RPMI7951 (cell line): ENCODE measurements at places on chromosomes 2 and 18.
A peak's percentile ranks its signal among the peaks of the same experiment; 100 is the strongest.

DNA sequence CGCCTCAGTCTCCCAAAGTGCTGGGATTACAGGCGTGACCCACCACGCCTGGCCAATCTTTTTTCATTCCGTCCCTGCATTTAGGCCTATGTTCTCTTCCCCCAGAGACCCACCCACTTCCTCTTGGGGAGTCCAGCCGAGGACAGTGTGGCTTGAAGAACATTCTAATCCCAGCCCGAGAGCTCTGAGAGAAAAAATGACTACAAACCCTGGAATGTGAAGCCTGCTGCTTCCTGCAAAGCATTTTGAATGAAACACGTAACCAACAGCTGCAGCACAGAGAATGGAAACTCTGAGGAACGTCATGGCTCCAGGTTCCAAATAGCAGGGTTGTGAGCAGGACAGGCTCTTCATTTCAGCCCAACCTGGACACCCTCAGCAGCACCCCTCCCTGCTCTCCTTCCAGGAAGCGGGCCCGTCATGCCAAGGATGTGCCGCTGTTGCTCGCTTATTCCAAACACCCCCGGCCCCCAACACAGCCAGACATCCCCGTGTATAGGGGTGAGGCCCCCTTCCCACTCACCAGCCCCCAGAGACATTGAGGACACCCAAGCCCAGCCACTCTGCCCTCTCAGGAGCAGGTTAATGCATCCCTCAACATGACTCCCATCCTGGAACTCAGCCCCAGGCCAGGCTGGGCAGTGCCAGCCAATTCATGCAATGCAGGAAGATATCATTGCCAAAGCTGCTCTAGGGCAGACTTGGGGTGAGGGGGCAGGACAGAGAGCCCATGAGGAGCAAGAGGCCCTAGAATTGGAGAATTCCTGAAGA, 139.8 kb downstream of the ZFP36L2 start:
- peak; percentile 100 for DNase-seq

- DNase-seq = no peak
Measured at GRCh38 chr2:146850746-146851145, 994.1 kb upstream of the ACVR2A start.

DNA sequence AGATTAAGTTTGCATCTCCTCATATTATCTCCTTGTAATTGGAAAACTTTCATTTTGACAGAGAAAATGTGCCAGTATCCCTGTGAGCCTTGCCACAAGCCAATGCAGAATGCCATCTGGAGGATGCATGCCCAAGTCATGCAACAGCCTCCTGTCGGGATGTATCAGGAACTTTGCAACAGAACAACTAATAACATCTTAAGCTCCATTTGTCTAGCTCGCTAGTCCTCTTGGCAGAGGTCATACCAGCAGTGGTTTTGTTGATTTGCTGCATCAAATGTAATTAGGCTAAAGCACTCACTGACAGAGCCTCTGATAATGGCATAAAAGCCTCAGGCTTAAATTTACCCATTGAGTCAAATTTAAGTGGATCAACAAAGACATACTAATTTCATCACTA, 125.8 kb downstream of the UBE2E3 start:
- peak; percentile 84 for DNase-seq

DNA sequence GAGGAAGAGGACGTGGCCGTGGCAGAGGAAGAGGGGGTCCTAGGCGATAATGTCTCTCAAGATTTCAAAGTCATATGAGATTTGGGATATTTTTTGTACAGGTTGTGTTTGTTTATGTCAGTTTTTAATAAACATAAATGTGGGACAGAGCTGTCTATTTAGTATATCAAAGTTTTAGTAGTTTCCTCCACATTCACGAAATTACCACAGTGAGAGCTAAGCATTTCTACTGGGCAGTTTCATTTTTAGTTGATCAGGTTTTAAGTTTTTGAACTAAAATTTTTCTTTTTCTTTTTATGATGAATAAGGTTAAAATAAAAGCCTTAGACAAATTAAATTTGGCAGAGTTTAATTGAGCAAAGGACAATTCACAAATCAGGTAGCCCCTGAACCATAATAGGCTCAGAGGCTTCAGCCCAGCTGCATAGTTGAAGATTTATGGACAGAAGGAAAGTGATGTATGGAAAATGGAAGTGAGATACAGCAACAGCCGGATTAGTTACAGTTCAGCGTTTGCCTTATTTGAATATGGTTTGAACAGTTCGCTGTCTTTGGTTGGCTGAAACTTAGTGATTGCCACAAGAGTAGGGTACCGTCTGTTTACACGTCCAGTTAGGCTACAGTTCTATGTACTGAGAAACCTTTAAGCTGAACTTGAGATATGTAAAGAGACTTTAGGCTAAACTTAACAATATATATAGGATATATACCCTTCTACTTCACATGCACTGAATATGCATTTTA, 17.1 kb downstream of the SNRPD1 start:
- no peak for DNase-seq

GRCh38 chr2:158116936-158117335, 15.3 kb downstream of the UPP2 start:
- no peak for DNase-seq

DNA sequence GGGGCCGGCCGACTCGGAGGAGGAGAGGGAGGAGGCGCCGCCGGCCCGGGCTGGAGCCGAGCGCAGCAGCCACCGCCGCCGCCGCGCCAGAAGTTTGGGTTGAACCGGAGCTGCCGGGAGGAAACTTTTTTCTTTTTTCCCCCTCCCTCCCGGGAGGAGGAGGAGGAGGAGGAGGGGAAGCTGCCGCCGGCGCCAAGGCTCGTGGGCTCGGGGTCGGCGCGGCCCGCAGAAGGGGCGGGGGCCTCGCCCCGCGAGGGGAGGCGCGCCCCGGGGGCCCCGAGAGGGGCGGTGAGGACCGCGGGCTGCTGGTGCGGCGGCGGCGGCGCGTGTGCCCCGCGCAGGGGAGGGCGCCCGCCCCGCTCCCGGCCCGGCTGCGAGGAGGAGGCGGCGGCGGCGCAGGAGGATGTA, 316 bp downstream of the CRIM1 start:
- no peak for DNase-seq

DNA sequence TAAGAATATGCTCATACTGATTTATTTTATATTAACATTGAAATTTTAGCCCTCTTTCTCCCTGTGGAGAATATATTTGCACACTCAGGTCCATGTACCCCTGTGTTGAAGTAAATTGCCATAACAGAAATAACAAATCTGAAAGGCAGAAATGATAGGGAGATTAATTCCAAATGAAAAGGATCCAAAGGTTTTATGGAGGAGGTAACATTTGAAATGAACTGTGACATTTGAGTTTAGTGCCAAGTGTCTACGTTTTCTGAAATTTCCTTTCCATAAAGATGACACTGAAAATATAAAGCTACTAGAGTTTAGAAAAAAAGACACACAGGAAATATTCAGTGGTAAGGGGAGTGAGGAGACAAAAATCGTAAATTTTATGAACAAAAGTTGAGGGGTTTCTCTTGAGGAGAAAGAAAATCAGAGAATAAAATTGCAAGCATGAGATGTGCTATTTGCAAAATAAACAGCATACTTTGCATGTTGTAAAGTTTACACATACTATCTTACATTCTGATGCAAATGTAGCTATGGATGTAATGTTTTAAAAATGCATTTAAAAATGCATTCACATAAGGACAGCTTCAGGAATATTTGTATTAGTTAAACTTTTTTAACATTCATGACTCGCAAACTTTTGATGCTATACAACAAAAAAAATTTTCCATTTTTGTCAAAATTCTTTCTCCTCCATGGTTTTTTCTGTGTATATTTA, 69.5 kb downstream of the BAZ2B start:
- no peak for DNase-seq

- DNase-seq = no peak
Measured at GRCh38 chr2:45330108-45330507, 281.0 kb downstream of the SRBD1 start.

- no peak for DNase-seq
Measured at GRCh38 chr2:207434899-207435465, 94.8 kb upstream of the CREB1 start.

DNA sequence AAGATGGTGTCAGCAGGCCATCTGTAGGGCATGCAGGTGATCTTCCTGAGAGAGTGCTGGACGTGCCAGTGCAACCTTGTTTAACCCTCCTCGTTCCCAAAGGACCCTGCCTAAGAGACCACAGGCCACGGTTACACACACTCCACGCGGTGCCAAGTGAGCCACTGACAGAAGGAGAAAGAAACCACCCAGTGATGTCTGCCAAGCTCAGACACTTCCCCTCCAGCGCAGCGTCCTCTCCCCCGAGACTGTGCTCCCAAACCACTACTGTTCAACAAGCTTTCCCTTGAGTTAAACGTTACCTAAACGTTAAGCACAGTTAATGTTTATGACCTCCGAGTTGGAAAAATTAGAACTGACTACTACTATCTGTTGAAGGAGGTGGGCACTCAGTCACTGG, 119.1 kb upstream of the NCK2 start:
- DNase-seq = no peak

DNA sequence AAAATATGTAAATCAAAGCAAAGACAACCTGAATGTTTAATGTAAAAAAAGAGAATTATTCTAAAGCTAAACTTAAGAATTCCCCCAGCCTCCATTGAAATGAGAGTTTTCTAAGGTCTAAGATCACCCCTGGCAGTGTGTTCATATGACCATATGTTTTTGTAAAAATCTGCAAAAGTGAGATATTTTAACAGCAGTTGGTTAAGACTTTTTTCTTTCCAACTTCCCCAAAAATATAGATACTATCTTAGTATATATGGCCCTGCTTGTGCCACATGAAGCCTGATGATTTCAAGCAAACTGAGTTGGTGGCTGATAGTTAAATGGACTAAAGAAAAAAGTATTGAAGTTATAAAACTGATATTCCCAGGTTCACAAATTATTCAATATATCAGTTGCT, 35.4 kb downstream of the ZNF804A start:
- DNase-seq = no peak

DNA sequence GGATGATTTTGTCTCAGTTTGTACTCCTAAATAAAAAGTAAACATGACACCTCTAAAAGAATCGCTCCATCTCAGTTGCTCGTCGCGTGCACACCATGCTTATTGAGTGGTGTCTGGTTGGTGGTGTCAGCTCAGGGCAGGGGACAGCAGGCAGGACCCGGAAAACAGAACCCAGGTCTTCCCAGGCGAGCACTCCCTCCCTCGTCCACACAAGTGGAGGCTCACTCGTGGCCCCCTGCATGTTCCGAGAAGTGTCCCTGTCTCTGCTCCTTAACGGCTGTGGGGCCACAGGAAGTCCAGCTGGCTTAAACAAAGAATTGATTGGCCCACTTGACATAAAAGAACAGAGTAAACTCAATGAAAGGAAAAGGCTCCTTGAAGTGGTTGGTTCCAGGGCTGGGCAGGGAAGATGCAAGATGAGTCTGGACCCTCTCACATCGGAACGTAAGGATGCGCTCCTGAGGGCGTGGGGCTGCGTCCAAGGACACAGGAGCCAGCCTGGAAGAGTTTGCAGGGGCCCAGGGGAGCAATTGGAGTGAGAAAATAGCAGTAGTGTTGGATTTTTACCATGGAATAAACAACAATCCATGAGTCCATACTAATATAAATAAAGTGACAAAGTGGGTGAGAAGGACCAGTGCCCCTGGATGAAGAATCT, 13.1 kb upstream of the CNDP1 start:
- no peak for DNase-seq

DNA sequence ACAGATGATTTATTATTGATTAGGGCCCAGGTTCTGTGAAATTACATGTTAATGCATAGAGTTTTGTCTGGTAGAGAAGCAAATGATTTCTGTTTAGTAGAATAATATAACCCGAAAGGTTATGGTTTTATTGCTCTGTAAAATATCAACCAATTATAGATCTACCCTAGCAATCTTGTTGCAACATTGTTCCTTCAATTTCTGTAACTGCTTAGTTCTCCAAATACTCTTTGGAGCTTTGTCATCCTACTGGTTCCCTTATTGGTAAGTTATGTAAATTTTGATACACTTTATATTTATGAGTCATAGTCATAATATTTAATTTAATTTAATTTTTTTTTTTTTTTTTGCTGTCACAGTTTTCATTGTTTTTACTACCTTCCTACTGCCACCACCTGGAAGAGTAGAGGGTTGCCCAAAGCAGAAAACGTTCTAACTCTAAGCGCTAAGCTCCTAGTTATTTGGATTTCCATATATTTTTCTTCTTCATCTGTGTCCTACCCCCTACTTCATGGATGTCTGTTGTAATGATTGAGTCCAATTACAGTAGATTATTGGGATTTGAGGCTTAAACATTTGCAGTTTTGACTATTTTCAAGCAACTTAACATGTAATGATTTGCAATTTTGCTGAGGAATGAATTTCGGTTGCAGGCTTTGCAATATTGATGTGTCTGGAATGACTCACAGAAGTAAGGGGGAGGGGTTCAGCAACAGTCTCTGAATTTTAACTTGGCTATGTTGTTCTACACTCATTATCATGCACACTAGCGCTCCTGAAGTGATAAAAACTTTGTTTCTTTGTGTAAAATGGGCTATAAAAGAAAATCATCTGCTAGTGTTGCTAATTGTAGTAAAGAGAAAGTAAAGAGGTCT, 51.1 kb downstream of the NABP1 start:
- no peak for DNase-seq

- DNase-seq = no peak
Measured at GRCh38 chr2:152571048-152571766, 146.1 kb downstream of the PRPF40A start.

DNA sequence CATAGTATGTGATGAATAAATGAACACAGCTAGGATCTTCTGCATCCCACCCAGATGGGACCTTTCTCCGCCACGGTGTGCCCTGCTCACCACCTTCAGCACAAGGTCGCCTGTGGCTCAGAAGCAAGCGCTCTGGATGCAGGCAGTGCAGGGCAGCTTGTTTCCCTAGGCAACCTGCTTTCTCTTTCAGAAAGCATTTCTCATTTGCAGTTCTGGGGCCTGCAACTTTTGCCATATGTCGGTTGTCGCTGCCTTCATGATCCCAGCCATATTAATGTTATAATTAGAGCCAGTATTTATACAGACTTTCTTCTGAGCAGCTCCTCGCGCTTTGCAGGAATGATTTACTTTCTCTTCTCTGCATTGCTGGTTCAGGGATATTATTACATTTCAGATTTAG, 692.8 kb downstream of the RNF144A start:
- DNase-seq = no peak

DNA sequence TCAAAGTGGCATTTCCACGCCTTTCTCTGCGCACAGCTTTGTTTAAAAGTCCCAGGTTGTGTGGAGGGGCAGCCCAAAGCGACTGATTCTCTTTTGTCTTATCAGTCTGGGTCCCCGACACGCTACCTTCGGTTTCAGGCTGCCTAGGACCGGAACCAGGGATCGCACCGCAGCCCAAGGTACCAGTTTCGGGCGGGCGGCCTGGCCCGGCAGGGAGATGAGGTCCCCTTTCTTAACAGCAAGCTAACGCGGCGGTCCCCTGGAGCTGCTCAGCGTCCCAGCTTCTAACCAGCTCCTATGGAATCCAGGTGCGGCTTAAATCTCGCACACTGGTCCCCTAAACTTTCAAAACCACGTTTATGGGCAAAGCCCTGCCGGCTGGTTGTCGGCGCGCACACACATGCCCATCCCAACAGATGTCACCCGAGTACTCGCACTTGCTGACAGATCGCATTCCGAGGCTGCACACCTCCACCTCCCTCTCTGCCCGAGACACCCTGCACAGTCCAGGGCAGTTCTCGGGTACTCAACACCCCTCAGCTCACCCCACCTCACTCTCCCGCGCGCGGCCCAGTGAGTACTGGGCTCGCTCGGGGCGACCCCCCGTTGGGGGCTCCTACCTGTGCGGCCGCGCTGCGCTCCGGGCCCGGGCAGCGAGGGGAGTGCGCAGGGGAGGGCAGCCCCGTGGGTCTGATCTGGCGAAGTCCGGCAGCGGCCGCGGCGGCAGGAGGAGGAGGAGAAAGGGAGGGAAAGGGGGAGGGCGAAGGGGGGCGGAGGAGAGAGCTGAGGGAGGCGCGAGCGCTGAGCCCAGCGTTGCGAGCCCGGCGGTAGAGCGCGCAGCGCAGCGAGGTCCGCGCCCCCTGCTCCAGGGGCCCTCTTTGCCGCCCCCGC, at the start of gene EFEMP1:
Gene EFEMP1, minus strand, starts transcription at position 692 of the 891 bp plus-strand sequence. CDS start 1,342 bp downstream, outside the sequence.
- DNase-seq = peak; percentile 33
